LHCN-M2 (cell line): ENCODE measurements at places on chromosomes 16 and 17. TPM values are rescaled to one million over a fixed set of nuclear protein-coding genes. Genes with fewer than 3 reads are reported as not detected.

Gene KRT33B
- total RNA-seq, result not detected in 2 replicates

Gene LRRC37A
- total RNA-seq, result 0.34 and 0.64 TPM in 2 replicates

Gene MMP2
- 349 and 405 TPM in 2 replicates for total RNA-seq

Gene KRTAP4-3
- total RNA-seq, result not detected in 2 replicates

Gene GAST
- not detected in 2 replicates for total RNA-seq

Gene DPEP1
- total RNA-seq, result 0.46 TPM in 1 of 2 replicates, not detected in the other

Gene ZDHHC1
- total RNA-seq, result 9.9 and 13.5 TPM in 2 replicates

Gene LRRC36
- total RNA-seq, result not detected in 2 replicates

Gene KRT37
- total RNA-seq, result not detected in 2 replicates

Gene ABCC6
- total RNA-seq, result 0.52 TPM in 1 of 2 replicates, not detected in the other

Gene LRRC75A
- 0.06 and 0.38 TPM in 2 replicates for total RNA-seq

GRCh38 chr17:62876063-62876462 is 67.9 kb upstream of the MARCHF10 start:
- peak; percentile 13 for DNase-seq

DNA sequence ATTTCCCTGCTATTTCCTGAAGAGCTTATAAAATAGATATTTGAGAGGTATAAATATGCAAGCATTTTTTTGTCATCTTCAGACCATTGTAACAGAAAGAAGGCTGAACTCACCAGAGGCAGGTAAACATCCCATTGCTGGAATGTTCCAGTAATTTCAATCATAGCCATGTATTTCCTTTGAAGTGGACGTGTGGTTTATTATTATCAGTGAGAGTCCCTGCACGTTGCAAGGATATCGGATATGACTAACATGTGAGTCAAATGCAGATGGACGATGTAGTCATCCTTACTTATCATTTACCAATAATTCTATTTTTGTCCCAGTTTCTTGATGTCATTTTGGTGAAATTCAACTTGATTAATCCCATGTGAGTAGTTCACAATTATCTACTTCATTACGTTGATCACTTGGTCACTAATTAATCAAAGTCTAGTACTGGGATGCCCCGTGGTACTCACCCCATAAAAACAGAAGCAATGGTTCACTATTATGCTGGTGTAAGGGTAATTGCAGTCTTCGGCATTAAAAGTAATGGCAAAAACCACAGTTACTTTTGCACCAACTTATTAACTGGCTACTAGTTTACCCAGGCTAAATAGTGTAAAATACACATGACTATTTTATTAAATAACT is 89.5 kb downstream of the VAT1L start:
- no peak for DNase-seq

GRCh38 chr16:50627419-50627818 is 53.7 kb downstream of the SNX20 start:
- DNase-seq, result no peak

DNA sequence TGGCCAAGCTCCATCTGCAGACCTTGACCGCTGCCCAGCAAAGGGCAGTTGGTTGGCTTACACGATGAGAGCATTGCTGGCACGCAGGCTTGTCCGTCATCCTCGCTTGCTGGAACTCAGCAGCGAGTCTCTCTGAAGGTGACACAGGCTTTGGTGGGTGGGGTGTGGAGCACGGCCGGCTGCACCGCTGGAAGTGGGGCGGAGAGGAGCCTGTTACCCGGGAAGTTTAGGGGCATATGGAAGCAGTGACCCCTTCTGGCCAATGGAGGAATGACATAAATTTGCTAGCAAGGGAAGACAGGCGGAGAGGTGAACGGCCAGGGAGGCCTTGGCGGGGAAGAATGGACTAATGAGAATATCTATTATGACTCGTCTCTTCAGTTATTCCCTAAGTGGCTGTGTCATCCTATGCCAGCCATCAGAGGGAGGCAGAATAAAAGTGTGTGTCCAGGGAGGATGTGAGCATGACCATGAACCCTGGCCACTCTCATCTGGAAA is 65.9 kb upstream of the SDK2 start:
- DNase-seq, result no peak

DNA sequence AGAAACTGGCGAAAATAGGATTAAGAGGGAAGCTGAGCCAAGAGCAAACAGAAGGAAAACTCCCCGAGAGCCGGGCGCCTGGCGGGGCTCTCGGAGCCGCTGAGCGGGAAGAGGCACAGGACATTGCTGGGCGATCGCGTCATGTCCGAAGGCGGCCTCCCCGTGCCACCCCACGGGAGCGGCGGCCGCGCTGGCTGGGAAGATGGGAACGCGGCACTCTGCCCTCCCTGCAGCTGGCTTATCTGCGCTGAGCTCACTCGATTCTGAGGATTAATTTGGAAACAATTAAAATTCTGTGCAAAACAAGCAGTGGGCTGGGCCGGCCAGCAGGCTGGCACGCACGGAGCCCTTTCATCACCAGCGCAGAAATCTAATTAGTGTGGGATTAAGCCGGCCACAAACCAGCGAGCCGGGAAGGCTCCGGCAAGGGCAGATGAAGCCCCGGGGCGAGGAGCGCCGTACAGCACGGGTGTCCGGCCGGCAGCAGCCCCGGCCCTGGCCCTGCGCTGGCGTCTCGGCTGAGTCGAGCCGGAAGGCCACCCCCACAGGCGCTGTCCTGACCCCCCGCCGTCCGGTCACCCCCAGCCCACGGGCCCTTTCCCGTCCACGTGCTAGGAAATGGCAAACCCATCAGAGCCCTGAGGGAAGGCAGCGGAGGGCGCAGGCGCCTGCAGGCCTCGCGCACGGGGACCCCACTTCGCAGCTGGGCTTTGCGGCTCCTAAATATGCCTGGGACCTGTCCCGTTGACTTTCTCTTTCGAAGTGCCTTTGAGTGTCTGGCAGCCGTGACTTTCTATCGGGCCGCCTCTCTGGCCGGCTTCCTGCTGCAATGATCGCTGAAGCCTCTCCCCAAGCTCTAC is 37.9 kb downstream of the SOX8 start:
- peak; percentile 54 for DNase-seq

GRCh38 chr17:2792366-2793169 is 3.7 kb upstream of the RAP1GAP2 start:
- DNase-seq, result no peak

DNA sequence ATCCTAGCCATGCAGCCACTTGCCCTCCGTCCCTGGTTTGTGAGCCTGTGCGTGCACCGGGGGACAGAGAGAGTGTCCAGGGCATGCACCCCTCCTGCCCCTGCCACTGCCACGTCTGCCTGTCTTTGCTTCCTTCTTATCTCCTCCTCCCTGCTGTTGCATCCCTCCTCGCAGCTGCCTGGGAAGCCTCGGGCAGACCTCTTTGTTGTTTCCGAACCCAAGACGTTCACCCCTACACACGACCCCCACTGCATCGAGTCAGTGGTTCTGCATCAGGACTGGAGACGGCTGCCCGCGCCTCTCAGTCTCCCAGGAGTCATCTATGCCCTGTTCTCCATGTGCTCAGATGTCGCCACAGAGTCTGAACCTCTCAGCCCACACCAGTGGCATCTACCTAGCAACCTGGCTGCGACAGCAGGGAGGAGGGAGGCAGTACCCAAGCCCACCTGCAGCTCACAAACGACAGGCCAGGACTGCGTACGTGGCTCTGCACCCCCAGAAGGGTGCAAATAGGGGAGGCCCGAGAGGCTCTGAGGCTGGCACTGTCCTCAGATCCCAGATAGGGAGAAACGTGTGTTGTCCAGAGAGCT is 5.2 kb downstream of the TIMP2 start:
- no peak for DNase-seq

- DNase-seq, result no peak
Observed at GRCh38 chr16:4306470-4307214, 9.2 kb upstream of the GLIS2 start.

GRCh38 chr17:310111-311010 is 42.2 kb downstream of the RPH3AL start:
- DNase-seq, result no peak

GRCh38 chr17:204427-205147 is 23.1 kb upstream of the DOC2B start:
- DNase-seq, result no peak

DNA sequence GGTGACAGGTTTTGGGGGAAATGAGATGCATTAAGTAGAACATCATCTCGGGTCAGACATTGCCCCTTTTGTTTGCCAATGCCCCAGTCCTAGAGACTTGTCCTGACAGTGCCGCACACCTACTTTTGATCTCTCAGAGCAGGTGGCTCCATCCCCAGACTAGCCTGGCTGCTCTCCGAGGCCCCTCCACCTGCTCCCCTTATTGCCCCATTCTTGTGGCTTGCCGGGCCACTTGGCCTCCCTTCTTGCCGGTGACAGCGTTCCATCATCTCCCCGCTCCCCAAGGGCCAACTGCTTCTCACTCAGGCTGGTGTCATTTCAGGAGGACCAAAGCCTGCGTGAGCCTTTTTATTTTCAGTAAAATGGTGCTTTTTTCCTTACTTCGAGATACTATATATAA is 14.9 kb downstream of the UBFD1 start:
- DNase-seq, result no peak

GRCh38 chr16:85153046-85153445 is 40.8 kb upstream of the CIBAR2 start:
- DNase-seq, result no peak

DNA sequence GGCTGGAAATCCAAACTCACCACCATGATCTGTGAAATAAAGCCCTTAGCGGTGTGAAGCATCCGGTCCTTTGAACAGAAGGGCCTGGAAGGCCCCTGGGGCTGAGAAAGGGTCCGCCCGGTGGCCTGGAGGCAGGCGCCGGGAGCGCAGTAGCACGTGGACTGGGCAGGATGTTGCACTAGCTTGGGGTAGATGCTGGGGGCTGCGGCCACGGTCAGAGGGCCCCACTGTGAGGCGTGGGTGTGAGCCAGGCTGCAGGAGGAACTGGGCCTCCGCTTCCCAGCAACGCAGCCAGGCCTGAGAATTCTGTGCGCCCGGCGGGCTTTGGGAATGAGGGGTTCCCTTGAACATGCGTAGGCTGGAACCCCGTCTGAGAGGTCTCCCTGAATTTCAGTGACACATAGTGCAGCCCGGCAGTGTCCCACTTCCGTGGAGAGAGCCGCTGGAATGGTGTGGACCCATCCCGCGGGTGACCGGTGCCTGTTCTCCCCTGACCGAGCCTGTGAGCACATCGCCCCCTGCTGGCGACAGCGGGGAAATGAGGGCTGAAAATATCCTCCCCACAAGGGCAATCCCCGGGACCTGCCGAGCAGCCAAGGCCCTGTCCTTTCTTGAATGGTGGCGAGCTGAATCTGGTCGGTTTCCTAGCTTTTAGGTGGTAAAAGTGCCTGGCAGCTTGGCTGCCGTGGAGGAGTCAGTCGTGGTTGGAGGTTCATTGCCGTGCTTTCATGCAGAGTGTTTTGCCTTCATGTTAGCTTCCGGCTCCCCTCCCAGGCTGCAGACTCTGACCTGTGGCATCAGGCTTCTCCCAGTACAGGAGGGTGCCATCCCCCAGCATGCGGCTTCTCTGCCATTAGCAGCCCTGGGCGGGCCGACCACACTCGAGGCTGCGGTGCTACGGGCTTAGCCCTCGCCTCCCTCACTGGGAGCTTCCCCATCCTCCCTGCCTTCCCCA is 43.8 kb downstream of the DNAJA2 start:
- DNase-seq, result peak; percentile 41

GRCh38 chr16:84932681-84933080 is 78.7 kb downstream of the ZDHHC7 start:
- peak; percentile 70 for DNase-seq

- no peak for DNase-seq
Observed at GRCh38 chr16:73230651-73231050, 182.7 kb upstream of the ZFHX3 start.

- DNase-seq, result peak; percentile 87
Observed at GRCh38 chr17:6753006-6753445, 2.8 kb upstream of the XAF1 start.

DNA sequence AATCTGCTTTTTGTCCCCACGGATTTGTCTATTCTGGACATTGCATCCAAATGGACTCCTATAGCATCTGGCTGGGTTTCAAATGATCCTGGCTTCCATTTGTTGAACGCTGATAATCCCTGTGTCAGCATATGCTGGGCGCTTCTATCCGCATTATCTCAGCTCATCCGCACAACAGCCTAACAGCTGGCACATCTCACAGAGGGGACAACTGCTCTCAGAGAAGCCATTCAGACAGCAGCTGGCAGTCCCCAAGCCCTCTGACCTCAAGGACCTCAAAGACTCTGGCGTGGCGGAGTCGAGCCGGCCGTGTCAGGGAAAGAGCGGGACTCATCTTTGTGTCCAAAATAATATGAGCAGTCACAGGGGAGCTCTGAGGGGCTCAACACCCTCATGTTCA is 82.3 kb downstream of the NT5M start:
- DNase-seq, result no peak

DNA sequence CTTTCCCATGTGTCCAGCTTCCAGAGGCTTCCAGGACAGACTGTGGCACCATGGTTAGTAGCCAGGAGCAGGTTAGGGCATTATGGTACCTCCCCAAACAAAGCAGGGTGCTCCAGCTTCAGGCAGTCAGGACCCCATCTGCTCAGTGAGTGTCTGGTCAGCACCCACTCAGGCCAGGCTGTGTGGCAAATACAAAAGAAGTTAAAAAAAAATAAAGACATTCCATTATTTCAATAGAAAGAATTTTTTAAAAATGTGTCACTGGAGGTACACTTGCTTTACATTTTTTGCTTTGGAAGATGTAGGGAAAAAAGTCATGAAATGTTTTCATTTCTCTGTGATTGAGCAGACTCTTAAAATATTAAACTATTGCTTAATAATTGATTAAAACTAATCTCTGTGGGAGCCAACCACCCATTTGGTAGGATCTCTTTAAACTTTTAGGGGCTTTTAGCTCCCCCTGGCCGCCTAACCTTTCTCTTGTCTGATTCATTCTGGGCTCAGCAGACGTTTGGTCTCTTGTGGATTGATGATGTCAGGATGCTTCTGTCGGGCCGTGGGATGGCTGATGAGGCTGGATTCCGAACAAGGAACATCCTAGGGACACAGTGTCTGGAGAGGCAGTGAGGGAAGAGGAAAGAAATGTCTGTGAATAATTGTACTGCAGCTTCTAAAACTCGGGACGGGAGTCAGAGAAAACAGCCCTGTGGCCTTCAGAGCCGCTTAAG is 28.4 kb upstream of the NPTX1 start:
- peak; percentile 78 for DNase-seq

- DNase-seq, result no peak
Observed at GRCh38 chr17:79363552-79364275, 247.1 kb downstream of the RBFOX3 start.

DNA sequence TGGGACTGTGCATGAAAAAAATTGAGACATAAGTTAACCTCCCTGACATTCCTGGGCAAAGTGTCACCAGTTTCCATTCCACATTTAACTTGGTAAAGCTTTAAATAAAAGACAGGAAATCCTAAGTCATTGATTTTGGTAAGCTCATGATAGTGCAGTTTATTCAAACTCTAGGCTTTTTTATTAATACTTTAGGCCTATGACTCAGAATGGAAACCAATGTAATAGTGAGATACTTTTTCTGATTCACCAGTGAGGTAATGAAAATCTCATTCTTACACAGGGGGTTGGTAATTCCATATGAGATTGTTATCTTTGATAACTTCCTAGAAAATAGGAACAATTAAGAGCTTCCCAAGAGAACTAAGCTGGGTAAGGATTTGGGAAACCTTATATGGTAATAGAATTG is 91.1 kb downstream of the NLK start:
- DNase-seq, result peak; percentile 53

- no peak for DNase-seq
Observed at GRCh38 chr17:17472333-17472920, 4.4 kb upstream of the MED9 start.
